ENCODE measurements at places on chromosomes 2 and 18. TPM values are rescaled to one million over a fixed set of nuclear protein-coding genes. Genes with fewer than 3 reads are reported as not detected.

The KCNG2 gene
- total RNA-seq: 0.23 TPM

DNA sequence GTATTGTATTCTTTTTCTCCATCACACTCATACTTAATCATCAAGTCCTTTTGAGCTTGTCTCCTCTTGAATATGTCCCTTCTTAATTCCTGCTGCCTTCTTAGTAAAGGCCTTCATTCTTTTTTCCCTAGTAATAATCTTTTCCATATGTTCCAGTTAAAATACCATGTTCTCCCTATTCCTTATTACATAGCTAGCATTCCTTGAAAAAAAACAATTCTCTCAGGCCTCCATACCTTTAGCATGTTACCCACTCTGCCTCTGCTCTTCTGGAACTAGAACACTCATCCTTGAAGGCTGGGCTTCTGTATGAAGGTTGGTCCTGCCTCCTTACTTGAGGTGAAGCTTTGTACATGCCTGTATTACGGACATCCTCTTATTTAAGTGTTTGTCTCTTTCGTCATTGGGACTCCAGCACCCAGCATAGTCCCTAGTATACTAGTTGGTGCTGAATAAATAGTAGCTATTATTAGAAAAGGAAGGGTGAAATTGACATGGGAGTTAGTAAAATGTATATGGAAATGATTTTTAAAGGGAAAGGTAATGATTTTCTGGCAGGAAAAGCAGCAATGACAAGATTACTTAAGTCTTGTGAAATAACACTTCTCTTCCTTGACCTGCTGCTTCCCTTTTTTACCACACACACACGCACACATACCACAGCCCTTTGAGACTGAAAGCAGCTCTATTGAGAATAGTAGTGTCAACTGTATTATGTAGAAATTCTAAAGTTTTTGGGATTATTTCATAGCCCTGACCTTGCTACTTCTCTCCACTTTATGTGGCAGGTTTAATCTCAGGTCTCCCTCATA is 45.6 kb downstream of the REL start:
- no peak for DNase-seq
- no peak overlapping the region for H3K27ac ChIP-seq
- H3K27me3 ChIP-seq: no peaks in the 10 kb centered on the region
- peaks cover 7% of the 10 kb centered on the region for H3K36me3 ChIP-seq

The CHRND gene
- total RNA-seq: not detected

The AFF3 gene
- 15.7 TPM for total RNA-seq

DNA sequence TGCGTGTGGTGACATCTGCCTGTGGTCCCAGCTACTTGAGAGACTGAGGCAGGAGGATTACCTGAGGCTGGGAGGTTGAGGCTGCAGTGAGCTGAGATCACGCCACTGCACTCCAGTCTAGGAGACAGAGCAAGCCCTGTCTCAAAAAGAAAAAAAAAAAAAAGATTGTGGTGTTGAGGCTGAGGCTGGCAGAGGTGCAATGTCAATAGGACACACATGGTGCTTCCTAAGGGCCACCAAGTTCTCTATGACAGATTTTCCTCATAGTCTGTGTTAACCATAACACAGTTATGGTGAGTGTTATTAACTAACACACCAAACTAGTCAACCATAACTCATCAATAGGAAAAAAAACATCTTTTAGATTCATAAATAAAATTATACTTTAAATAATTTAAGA is 494.4 kb downstream of the TMX3 start:
- no peaks in the 10 kb centered on the region for H3K27me3 ChIP-seq
- no peak for DNase-seq
- H3K4me1 ChIP-seq: peaks cover 2% of the 10 kb centered on the region
- H3K4me3 ChIP-seq: no peak overlapping the region

GRCh38 chr2:232896720-232897597 is 26.9 kb downstream of the SNORC start:
- no peaks in the 10 kb centered on the region for H3K4me1 ChIP-seq
- H3K36me3 ChIP-seq: no peaks in the 10 kb centered on the region
- no peak overlapping the region for H3K4me3 ChIP-seq
- no peak for DNase-seq

The PFN4 gene
- total RNA-seq: not detected

The LBX2 gene
- total RNA-seq: 0.75 TPM

GRCh38 chr2:52135235-52135634 is 1103.3 kb upstream of the NRXN1 start:
- no peaks in the 10 kb centered on the region for H3K27me3 ChIP-seq
- no peaks in the 10 kb centered on the region for H3K36me3 ChIP-seq
- H3K4me1 ChIP-seq: no peaks in the 10 kb centered on the region
- H3K27ac ChIP-seq: no peak overlapping the region
- no peak overlapping the region for H3K4me3 ChIP-seq

The GNLY gene
- total RNA-seq: 8.0 TPM

All from aorta (tissue), 5 donors.